ENCODE measurements at places on chromosomes 5 and 9.
A peak's percentile ranks its signal among the peaks of the same experiment; 100 is the strongest.

- no peak for DNase-seq
Measured at GRCh38 chr5:154313360-154314017, 123.0 kb downstream of the GALNT10 start.

DNA sequence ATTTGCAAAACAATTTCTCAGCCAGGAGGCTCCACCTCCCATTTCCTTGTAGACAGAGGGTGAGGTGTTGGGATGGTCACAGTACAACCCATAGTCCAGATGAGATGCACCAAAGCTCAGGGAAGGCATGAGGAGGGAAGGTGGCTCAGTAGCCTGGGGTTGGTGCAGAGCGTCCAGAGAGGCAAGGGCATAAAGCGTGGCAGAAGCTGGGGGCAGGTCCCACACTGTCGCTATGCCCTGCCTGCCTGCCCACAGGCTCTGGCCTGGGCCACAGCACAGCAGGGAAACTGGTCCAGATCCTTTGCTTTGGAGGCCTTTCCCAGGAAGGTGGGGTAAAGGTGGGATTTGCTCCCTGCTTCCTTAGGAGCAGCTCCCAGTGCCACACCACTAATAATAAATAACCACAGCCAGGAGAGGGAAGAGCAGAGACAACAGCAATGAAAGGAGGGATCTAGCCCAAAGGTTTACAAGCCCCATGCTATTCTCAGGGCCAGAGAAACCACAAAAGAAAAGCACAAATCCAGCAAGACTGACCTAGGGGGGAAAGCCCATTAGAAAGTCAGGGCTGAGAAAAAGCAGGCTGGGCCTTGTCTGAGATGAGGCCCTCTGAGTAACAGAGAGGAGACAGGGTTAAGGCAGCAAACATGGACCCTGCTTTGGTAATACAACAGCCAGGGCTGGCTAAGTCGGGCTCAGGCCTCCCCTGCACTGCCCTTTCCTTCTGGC is 27.2 kb downstream of the PCDHGC5 start:
- DNase-seq: no peak

DNA sequence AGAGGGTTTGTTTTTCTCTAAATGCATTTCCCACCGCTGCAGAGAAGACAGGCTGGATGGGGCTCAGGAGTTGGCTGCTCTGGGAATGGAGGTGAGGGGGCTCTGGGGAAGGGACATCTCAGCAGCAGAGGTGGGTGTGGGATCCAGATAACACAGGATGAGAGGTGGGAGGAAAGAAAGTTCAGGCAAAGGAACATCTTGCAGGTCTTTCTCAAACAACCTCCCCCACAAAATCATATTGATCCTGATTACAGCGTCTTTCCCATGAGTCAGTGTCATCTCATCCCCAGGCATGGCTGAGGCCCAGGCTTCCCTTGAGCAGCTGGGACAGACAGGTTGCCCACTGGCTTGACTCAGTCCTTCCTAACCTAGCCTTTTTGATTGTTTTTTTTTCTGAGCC is 11.3 kb upstream of the ACSL6 start:
- no peak for DNase-seq

DNA sequence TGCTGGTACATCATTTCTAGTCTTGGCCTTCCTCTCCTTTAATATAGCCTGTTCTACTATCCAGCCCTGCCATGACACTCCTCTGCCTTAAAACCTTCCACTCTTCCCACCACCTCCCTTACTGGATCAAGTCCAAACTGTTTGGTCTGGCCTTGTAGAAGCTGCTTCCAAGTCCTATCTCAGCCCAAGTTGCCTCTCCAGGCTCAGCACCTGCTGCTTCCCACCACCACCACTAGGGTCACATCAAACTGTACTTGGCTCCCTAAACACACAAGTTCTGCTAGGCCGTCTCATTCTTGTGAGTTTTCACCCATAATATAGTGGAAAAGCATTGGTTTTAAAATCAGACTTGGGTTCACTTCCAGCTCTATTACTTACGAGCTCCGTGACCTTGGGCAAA is 1.4 kb downstream of the NDUFA8 start:
- DNase-seq: peak; percentile 21

DNA sequence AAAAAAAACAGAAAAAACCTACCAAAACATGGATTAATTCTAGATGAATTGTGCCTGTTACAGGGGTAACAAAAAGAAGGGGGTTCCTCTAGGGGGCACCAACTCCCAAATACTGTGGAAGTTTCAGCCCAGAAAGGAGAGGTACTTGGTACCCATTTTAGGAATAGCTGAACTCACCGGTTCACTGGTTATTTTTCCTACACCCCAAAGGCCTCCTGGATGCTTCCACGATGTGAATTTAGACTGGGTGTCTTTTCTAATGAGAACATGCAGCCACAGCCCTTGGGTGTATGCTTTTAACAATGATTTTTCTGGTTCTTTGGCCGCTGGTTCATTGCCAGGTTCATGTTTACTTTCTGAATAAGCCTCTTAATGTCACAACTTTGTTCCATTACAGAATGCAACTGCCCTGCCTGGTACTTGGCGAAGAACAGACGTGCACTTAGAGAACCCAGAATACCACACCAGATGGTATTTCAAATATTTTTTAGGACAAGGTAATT is 46.7 kb downstream of the GARNL3 start:
- peak; percentile 49 for DNase-seq

DNA sequence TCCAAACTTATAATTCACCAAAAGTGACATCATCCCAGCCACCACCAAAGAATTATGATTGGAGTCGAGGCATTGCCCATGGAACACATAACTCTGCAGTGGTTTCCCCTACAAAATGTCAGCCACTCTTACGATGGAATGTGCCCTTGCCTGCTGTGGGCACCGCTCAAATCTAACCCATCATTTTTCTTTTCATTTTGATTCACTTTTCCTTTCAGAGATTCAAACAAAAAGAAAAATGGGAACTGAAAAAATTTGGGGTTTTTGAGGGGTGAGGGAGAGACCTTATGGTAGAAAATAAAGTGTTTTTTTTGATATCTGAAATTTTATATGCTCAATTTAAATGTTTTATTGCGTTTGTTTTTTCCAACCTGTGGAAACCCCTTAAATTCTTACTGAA is 28.1 kb downstream of the SMARCA2 start:
- DNase-seq: no peak

GRCh38 chr5:30839956-30840355 is 353.5 kb upstream of the CDH6 start:
- no peak for DNase-seq

GRCh38 chr5:17396247-17396646 is 101.8 kb upstream of the TAF11L2 start:
- no peak for DNase-seq

DNA sequence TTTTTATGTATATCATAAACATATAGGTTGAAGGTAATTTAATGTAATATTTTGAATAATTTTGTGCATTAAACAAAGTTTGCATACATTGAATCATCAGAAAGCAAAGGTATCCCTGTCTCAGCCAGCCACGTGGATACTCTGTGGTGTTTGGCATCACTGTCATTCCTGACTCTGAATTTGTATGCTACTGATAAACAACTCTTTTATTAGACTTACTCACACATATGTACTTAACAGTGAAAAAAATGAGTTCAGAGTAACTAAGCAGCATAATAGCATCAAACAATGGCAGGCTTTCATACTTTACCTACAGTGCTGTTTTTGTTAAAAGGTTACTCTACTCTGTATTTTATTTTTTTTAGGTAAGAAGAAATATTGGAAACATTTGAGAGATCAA is 171.9 kb downstream of the COMMD10 start:
- DNase-seq: no peak

DNA sequence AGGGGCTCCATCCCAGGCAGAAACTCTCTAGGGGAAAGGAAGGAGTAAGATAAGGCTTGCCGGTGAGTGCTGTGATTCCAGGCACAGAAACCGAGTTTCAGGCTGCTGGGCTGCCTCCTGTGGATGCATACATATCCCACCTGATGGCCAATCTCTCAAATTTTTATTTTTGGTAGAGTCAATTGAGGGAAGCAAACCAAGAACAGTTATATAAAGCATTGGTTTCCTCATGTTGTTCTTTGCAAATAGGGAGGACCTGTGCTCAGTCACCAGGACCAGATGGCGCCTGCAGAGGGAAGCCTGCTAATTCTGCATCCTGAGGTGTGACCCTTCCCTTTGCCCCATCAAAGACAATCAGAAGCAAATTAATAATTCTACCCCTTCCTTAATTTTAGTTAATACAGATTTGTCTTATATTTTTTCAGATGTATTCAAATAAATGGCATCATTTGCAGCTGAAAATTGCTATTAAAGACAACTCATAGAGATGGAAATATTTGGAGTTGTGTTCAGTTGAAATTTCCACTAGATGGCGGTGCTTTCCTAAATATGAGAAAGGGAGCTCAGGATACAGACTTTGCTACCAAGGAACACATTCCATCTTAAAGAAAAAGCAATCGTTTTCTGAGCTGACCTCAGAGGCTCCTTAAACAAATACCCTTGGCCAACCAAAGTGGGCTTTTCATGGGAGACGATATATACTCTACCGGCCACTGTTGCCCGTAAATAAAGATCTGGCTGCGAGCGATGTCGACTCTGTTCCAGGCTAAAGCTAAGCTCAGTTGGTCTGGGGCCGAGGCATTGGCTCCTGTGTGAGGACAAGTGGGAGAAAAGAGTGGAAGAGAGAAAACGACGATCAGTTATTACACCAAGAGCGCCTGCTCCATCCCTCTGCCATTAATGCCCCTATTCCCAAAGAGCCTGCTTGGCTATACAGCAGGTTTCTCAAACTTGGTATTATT is 225.7 kb upstream of the KLF9 start:
- DNase-seq: no peak

DNA sequence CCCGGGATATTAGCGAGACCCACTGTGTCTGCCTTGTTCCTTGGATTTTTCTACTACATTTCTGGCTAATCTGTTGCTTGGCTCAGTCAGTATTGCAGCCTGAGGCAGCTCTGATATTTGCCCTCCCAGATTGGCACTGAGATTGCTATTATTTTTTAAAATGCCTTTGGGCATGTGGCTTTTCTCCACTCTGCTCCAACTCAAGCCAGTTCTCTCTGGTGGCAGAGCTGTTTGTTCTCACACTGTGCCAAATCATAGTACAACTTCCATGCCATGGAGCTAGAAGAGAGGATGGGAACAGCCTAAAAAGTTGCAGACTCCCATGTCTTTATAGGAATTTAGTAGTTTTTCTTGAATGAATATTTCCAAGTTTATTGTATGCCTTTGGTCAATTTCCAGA is 155.9 kb upstream of the ATP10B start:
- no peak for DNase-seq

DNA sequence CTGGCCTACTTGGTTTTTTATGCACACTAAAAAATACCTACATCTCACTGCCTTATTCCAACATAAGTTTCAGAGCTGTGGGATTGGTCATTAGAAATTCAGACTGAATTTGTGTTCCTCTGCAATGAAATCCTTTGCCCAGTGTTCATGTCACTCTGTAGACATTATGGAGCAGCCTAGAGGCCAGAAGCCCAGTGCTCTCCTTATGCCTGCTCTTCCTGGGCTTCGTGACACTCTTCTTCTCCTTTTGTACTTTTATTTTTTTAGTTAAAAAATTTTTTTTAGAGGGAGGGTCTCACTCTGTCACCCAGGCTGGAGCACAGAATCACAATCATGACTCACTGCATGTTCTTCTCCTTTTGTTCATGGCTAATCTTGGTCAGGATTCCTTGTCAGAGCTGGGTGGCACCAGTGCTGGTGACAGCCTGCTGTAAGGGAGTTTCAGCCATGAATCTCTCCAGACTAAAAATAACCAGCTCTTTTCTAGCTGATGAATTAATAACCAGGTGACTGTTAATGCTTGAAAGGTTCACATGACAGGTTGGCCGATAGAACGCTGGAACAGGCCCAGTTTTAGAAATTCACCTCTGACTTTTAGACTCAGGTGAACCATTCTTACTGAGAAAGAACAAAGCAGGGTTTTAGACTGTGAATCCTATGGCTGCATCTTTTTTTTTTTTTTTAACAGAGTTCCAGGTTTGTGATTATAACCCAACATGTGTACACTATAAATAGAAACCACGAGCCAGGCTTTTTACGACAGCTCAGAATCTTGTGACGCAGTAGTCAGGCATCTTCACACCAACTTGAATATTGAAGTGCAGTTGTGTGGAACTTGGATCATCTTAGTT is 34.1 kb upstream of the C5orf47 start:
- DNase-seq: no peak

DNA sequence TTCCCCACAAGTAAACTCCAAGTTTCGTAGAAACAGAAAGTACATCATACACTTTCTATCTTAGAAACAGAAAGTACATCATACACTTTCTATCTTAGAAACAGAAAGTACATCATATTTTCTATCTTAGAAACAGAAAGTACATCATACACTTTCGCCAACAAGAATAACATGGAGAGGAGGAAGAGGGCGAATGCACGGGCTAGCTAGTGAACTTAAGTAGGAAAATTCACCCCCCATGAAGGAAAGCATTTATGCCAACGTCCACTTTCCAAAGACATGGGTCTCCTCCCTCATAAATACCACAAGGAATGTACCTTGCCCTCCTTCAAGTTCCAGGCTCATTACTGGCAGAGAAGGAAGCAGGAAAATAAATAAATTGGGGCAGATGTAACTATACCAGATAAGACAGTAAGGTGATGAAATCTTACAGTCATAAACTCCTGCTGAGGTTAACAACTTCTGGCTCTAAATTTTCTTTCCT is 64.7 kb downstream of the FRMD3 start:
- DNase-seq: no peak

- DNase-seq: no peak
Measured at GRCh38 chr5:126182971-126183695, 240.1 kb upstream of the GRAMD2B start.

DNA sequence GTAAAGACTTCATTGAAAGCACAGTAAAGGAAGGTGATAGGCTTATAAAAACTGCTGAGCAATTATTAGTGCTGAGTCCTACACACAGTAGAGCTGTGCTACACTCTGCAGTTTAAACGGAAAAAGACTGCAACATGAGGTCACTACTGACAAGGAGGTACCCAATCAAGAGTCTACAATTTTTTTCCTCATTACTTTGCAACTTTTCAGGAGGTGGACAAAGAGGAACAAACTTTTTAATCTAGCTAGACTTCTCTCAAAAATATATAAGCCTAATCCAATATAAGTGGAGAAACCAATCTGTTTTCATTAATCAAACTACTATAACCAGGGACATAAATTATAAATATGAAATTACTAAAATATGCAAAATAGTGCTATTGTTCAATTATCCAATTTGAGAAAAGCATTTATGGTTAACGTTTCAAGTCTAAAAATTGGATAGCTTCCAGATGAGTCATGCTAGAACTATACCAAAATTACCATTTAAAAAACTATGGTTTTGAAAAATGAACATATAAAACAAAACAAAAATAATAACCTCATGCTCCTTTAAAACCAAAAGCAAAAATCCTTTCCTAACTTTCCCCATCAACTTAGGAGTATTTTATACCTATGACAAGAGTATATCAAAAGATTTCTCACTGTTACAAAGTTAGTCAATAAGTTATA is 37.7 kb downstream of the FAM13B start:
- DNase-seq: no peak

DNA sequence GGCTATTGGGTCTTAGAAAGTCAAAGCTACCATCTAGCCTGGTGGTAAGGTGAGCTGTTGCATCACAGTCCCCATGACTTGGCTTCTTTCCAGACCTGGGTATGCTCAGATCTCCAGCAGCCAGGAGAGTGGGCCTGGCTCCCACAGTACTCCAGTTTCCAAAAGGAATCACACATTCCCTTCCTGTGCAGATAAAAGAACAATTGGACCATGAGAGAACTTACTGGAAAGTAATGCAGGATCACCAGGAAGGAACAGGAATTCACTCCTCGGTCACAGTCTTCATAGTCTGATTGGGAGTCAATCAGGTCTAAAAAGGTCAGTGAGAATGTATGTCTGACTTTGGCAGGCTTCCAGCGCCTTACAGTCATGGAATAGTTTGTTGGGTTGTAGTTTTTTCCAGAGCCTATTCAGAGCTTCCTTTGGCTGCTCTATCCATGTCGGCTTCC is 47.8 kb upstream of the CD180 start:
- no peak for DNase-seq

GRCh38 chr5:141373673-141374317 is at the start of gene PCDHGA6:
PCDHGA6 (plus strand) TSS chr5:141373891; CDS start chr5:141374084, 193 bp downstream.
- DNase-seq: no peak
